Progenitor cell of endocrine pancreas (in vitro differentiated cells): ENCODE measurements at places on chromosomes 7 and 10. TPM values are rescaled to one million over a fixed set of nuclear protein-coding genes. Genes with fewer than 3 reads are reported as not detected.

Gene IGFBP1
- 0.24 TPM in 1 of 2 replicates, not detected in the other for total RNA-seq

Gene OPN1SW
- total RNA-seq, result not detected in 2 replicates

Gene CHAT
- total RNA-seq, result 0.36 TPM in 1 of 2 replicates, not detected in the other

Gene C7orf33
- total RNA-seq, result not detected in 2 replicates

Gene BET1
- 24.9 and 30.5 TPM in 2 replicates for total RNA-seq

Gene AKR1B1
- total RNA-seq, result 96.0 and 99.8 TPM in 2 replicates

Gene TEX36
- total RNA-seq, result not detected in 2 replicates

Gene EPHB4
- total RNA-seq, result 164 TPM in 2 replicates

Gene EBLN1
- total RNA-seq, result not detected in 2 replicates

Gene GRID2IP
- 2.0 and 2.5 TPM in 2 replicates for total RNA-seq

Gene VAX1
- total RNA-seq, result not detected in 2 replicates

Gene SPDYE5
- total RNA-seq, result not detected in 2 replicates

Gene SPDYE16
- 0.31 and 0.47 TPM in 2 replicates for total RNA-seq

Gene HOXA13
- total RNA-seq, result not detected in 2 replicates

Gene ITPRID1
- total RNA-seq, result 3.1 and 3.9 TPM in 2 replicates

- no peak for DNase-seq
Observed at GRCh38 chr7:143416565-143417149, 8.0 kb upstream of the EPHA1 start.

DNA sequence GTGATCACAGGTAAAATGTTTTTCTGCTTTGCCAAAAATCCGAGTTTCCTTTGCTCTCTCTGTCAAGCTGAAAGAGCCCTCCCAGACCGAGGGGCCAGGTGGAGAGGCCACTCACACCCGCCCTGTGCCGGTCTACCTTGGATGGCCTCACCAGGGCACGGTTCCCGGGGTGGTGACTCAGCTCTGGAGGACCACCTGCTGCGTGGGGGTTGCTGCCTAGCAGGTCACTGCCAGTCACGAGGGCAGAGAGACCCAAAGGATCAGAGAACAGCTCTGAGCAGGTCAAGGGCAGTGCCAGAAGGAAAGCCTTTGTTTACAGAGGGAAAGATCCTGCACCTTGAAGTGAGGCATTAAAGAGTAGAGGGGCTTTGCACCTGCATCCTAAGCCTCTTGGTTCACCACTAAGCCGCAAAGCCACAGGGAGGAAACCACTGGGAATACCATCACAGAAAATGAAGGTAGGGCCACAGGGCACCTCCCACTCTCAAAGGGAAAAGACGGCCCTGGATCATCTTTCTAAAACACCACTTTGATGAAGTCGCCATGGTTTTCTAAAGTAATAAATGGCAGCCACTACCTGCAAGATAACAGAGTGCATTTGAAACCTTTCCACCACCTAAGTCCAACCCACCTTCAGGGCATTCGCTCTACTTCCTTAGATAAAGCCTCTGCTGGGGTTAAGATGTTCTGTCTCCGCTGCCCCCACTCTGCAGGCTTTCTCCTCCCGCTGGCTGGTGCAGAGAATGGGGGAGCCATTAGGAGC, 160.3 kb upstream of the KLF14 start:
- DNase-seq, result no peak

GRCh38 chr7:156119771-156120170, 307.5 kb upstream of the SHH start:
- DNase-seq, result no peak

GRCh38 chr10:130022511-130023299, 58.6 kb upstream of the EBF3 start:
- DNase-seq, result no peak

DNA sequence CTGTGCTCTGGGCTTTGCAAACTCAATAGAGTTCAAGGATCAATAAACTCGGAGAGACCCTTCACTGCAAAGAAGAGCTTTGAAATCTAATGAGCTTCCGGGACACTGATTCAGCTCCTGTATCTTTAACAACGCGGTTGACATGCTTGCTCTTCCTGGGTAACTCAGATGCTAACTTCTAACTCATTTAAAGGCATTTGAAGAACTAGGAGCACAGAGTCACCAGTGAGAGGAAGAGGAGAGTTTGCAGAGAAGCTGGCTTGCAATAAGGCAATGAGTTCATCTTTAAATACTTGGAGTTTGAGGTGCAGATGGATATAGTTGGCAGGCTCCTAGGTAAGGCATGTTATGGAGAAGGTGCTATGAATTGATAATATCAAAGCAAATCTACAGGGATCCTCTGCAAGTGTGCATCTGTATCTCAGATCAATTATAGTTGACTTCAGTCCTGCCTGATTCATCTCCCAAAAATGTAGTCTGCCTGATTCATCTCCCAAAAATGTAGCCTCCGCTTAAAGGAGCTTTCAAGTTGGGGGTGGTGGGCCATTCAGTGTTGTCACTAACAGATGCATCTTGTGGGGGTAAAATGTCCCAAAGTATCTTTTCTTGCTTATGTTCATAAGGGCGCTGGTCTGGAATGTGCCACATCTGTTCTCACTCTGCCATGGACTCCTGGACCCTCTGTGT, 182.5 kb upstream of the PRSS58 start:
- no peak for DNase-seq

DNA sequence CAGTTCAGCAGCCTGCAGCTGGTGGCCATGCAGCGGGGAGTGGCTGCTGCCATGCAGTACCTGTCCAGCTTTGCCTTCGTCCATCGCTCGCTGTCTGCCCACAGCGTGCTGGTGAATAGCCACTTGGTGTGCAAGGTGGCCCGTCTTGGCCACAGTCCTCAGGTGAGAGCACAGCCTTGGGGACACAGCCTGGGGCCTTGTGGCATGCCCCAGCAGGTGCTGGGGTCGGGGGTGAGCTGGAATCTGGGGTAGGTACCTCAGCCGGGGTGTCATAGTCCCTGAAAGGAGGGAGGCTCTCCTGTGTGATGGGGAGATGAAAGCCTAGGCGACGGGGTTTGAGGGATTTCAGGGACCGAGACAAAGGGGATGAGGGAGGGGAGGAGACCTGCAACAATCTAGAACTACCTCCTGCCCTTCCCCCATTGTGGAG, 14.1 kb downstream of the EPHB6 start:
- DNase-seq, result no peak

DNA sequence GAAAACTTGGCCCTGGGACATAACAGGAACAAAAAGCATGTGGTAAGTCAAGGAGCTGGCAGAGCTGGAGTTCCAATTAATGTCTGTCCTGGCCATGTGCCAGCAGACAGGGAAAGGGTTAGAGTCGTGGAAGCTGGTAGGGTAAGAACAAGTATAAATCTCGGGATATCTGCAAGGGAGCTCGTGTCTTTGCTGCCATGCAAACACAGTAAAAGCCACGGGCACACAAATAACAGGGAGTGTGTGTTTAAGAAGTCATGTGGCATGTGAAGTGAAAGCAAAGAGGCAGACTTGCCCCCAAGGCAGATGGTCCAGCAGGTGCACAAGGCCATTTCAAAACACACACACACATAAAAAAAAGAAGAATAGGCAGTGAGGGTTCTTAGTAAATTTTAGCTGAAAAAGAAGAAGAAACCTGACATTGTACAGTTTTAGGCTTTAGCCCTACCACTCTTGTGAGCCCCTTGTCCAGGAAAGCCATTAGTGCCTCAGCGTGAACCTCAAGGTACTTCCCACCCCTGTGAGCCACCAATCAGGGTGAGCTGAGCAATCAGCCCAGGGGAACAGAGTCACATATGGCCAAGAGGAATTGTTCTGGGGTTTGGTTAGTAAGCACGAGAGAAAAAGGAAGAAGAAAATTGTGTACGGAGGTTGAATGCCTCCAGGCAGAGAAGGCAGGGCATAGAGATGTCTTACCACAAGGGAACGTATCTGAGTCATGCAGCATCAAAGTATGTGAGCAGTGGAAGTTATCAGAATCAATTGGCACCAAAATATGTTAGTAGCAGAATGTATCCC, 32.8 kb upstream of the ARHGAP12 start:
- no peak for DNase-seq

GRCh38 chr7:71414490-71414889, 282.5 kb downstream of the GALNT17 start:
- DNase-seq, result no peak

- no peak for DNase-seq
Observed at GRCh38 chr7:158343936-158344455, 243.6 kb downstream of the PTPRN2 start.

- no peak for DNase-seq
Observed at GRCh38 chr10:126163506-126163905, 224.8 kb downstream of the ADAM12 start.

- no peak for DNase-seq
Observed at GRCh38 chr7:151309311-151309710, 32.3 kb upstream of the NUB1 start.

DNA sequence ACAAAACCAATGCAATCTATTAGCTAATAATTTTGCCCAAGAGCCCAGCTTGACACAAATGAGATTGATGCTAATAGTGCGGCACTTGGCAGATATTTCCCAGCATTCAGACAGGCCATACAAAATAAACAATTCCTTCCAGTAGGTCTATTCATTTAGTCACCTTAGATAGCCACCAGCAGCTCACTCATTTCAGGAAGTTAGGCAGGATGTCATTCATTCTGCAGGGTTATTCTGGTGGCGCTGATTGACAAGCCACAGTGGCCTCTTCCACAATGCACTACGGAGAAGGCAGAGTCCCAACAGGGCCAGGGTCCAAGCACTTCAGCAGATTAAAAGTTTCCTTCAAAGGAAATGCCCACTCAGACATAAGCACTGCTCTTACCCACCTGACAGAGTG, 55.8 kb downstream of the PIK3AP1 start:
- no peak for DNase-seq

- no peak for DNase-seq
Observed at GRCh38 chr10:78532480-78533042, 498.9 kb downstream of the RPS24 start.

- no peak for DNase-seq
Observed at GRCh38 chr10:104689105-104689504, 48.0 kb downstream of the SORCS3 start.

DNA sequence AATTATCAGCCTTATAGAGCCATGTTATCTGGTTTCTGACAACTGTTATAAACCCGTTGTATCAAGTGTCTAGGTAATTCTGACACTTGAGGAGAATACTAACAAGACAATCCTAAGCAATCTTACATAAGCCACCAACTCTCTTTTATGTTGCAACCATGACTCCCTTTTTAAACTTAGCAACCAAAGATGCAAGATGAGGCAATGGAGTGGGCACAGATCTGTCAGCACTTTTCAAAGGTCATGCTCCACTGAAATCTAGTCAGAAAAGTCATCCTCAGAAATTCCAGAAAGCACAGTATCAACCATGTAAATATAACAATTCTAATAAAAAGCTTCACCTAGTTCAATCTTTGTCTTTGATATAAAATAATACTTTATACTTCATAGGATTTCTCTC, 77.0 kb upstream of the SEMA3A start:
- DNase-seq, result no peak

GRCh38 chr10:786633-787474, 97.4 kb upstream of the DIP2C start:
- DNase-seq, result no peak

- no peak for DNase-seq
Observed at GRCh38 chr10:102604439-102604841, 39.8 kb upstream of the TRIM8 start.

DNA sequence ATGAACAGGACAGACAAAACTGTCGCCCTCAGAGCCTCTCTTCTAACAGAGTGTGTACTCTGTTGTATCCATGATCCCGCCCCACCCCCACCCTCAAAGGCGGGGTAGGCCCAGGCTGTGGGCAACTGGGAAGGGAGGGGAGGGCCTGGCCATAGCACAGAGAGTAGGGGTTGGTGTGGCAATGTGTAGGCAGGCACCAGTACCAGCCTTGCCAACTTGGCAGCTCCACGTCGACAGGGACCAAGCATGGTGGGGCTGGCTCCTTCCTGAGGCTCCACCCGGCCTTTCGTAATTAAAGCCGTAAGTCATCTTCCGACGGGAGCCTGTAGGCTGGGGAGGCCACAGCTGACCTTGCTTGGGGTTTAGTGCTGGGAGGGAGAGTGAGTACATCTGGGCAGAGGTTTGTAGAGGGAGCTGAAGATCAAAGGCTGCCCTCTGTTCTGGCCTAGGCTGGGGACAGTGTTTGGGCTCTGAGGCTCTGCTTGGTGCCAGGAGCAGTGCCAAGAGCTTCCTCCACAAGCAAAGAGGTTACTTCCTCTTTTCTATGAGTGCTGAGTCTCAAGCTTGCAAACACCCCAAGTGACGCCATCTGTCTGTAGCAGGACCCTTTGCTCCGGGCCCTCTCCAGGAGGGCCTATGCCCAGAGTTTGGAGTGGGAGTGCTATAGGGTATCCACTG, 121.6 kb downstream of the C10orf105 start:
- DNase-seq, result no peak

GRCh38 chr10:12135631-12136030, 6.2 kb downstream of the SEC61A2 start:
- DNase-seq, result no peak

DNA sequence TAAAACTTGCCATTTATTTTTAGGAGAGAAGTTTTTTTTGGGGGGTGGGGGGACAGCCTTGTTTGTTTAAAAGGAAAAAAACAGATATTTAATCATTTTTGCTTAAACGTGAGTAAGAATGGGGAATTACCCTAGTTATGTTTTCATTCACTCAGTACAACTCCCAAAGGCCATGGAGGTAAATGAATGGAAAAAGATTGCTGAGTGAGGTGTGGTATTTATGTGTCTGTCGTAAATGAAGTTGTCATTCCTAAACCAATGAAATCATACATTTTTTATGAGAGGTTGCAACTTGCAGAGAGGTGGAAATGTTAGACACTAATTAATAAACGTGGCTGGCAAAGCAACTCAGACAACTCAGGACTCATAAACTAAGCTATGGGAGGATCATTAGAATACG, 218.1 kb downstream of the CELF2 start:
- no peak for DNase-seq

DNA sequence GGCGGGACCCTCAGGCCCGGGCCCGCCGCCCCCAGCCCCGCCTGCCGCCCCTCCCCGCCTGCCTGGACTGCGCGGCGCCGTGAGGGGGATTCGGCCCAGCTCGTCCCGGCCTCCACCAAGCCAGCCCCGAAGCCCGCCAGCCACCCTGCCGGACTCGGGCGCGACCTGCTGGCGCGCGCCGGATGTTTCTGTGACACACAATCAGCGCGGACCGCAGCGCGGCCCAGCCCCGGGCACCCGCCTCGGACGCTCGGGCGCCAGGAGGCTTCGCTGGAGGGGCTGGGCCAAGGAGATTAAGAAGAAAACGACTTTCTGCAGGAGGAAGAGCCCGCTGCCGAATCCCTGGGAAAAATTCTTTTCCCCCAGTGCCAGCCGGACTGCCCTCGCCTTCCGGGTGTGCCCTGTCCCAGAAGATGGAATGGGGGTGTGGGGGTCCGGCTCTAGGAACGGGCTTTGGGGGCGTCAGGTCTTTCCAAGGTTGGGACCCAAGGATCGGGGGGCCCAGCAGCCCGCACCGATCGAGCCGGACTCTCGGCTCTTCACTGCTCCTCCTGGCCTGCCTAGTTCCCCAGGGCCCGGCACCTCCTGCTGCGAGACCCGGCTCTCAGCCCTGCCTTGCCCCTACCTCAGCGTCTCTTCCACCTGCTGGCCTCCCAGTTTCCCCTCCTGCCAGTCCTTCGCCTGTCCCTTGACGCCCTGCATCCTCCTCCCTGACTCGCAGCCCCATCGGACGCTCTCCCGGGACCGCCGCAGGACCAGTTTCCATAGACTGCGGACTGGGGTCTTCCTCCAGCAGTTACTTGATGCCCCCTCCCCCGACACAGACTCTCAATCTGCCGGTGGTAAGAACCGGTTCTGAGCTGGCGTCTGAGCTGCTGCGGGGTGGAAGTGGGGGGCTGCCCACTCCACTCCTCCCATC, 82.7 kb downstream of the PAX2 start:
- peak; percentile 51 for DNase-seq
